ENCODE measurements at places on chromosomes 11 and 22.
A peak's percentile ranks its signal among the peaks of the same experiment; 100 is the strongest.

GRCh38 chr11:92329137-92329536 is 104.5 kb downstream of the FAT3 start:
- no peak for DNase-seq

GRCh38 chr11:87753143-87753542 is 422.1 kb downstream of the RAB38 start:
- no peak for DNase-seq

DNA sequence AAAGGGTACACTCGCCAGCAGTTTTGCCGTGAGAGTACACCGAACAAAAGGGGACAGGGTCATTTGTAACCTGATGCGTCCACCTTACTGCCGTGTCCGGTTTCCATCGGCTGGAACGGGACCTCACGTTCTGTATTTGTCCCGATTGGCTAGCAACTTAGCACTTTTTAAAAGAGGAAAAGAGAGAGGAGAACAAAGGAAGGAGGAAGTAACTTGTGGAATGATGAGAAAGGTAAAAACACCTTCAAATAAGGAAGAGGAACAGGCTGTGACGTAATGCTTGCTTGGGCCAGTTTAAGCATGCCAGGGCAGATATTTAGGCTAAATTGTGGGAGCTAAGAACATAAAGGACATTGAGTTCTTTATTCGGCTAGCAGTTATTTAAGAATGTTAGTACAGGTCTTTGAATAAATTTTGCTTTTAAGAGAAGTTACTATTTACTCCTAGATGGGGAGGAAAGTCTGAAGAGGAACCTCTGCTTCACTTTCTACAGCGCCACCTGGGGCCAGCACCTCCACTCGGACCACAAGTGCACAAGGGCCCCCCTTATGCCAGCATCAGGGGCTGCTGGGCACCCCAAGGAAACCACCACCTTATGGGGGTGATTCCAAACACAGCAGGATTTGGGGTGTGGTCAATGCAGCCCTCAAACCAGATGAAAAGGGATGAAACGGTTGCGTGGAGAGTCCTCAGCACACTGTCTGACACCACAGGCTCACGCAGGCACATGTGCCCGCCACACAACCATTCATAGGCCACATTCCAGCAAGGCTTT is 5.8 kb downstream of the ARSA start:
- peak; percentile 14 for DNase-seq

- DNase-seq = no peak
Measured at GRCh38 chr11:94032066-94032465, 10.9 kb downstream of the HEPHL1 start.

- no peak for DNase-seq
Measured at GRCh38 chr22:44086271-44087088, 62.4 kb downstream of the PARVB start.

DNA sequence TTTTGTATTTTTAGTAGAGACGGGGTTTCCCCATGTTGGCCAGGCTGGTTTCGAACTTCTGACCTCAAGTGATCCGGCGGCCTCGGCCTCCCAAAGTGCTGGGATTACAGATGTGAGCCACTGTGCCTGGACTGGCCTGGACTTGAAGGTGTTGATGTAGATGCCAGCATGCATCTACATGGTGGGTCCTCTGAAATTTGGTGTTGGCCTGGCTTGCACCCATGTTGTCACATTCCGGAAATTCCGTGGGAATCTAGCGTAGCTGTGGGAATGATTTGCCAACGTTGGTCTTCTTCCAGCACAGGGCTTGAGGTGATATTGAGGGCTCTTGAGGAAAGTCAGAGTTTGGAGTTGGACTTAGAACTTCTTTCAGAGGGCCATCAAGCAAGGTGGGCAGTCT is 6.5 kb downstream of the PACS1 start:
- DNase-seq = no peak

- no peak for DNase-seq
Measured at GRCh38 chr11:27701355-27702105, 1.3 kb upstream of the BDNF start.

DNA sequence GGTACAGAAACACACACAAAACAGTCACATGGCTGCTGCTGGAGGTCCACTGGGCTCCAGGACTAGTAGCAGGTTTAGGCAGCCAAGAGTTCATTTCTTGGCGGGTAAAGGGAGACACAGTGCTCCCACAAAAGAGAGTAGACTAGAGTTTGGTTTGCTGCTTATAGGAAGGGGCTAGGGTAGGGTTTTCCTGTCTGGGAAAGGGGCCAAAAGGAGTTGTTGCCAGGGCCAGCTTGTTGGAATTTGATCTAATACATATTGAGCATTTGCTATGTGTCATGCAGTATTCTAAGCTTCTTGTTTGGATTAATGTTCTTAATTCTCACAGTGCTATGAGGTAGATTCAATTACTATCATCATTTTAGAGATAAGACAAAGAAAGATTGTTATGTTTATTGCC is 195.1 kb upstream of the PLET1 start:
- no peak for DNase-seq

DNA sequence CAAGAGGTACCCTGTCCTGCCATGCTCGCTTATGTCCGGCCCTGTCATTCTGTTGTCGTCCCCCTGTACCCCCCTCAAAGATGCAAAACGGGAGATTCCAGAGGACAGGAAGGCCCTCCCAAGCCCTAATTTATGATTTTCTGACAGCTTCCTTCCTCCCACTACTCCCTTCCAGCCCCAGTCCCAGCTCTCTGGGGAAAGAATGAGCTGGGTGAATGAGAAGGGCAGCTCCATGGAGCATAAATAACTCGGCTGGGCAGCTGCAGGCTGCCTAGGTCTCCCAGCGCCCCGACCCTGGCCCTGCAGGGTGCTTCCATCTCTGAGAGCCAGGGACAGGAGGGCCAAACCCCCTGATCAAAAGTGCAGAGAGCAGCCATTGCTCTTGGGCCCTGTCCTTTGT is 3.9 kb upstream of the EMID1 start:
- DNase-seq = no peak

- DNase-seq = peak; percentile 57
Measured at GRCh38 chr11:3920148-3920852, 64.8 kb downstream of the STIM1 start.

- peak; percentile 77 for DNase-seq
Measured at GRCh38 chr11:72752088-72752914, at the start of gene ARAP1. ARAP1 (minus strand) TSS chr11:72752408; CDS start chr11:72727128, 25,280 bp downstream.

DNA sequence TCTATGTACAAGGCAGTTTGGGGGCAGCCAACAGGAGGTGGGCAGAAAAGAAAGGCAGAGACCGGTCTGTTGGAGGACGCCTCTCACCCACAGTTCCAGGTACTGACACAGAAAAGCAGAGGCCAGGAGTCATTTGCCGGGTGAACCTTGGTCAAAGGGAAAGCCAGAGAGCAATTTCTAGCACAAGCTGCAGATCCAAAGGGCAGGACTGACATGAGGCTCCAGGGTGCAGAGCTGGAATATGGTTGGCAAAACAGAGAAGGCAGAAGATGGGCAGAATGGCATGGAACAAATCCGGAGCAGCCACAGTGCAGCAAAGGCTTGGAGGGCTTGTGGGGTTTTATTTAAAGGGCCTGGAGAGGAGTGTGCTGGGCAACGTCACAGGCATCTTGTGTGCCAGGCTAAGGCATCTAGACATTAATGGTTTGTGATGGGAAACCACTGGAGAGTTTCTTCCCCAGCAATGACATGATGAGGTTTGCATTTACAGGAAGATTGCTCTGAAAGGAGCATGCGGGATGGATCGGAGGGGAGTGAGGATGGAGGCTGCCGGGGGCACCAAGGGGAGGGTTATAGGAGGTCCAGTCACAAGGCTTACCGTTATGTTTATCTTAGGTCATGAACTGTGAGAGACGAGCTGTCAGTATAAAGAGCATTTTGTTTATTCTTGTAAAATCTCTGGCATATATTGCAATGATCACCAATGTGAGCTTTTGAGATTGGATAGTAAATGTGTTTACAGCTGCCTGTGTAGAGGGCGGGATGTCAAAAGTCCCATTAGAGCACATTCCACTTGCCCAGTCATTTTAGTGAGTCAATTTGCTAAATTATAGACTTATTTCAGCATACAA is 5.7 kb upstream of the MMP20 start:
- no peak for DNase-seq

- DNase-seq = no peak
Measured at GRCh38 chr11:109405671-109406070, 16.3 kb upstream of the C11orf87 start.

DNA sequence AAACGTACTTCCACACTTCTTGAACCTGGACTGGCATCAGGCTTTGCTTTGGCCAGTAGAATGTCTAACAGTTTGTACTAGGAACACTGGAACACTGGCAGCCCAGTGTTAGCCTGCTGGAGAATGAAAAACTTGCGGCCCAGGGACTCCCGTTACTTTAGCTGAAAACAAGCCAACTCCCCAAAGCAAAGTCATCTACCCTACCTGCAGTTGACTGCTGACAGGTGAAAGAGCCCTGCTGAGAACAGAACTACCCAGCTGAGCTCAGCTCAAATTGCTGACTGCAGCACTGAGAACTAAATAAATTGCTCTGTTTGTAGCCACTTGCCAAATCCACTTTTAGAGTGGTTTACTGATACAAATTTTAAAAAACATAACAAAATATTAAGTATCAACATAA is 342.5 kb downstream of the LRRC4C start:
- no peak for DNase-seq

DNA sequence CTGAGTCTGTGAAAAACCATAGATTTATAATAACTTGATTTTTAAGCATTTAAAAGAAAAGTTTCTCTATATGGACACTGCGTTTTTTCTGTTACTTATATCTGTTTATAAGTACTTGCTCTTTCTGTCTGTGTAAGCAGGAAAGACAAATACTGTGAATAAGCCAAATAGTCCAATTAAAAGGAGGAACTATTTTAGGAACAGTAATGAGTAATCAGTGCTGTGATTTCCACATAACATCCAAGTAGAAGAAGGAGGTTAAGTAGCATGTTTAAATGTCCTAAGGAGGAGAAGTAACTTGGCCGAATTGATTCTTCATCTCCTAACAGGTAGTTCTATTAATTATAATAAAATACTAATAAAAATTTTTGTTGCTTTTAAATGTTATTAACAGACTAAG is 40.8 kb downstream of the ZNF214 start:
- DNase-seq = no peak

DNA sequence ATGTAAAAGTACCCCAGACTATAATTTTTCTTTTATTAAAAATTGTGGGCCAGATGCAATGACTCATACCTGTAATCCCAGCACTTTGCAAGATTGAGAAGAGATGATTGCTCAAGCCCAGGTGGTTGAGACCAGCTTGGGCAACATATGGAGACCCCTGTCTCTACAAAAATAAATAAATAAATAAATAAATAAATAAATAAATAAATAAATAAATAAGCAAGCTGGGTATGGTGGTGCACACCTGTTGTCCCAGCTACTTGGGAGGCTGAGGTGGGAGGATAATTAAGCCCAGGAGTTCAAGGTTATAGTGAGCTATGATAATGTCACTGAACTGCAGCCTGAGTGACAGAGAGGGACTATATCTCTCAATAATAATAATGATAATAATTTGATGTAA is 66.1 kb upstream of the CCDC179 start:
- DNase-seq = no peak

GRCh38 chr11:2214527-2215229 is 43.1 kb upstream of the TH start:
- DNase-seq = no peak

- no peak for DNase-seq
Measured at GRCh38 chr11:118175993-118176777, at the start of gene SCN2B. SCN2B (minus strand) TSS chr11:118176639; CDS start chr11:118176431, 208 bp downstream.

GRCh38 chr11:128574576-128575011 is 12.8 kb downstream of the ETS1 start:
- no peak for DNase-seq

- DNase-seq = no peak
Measured at GRCh38 chr11:103465555-103466140, 356.4 kb downstream of the DYNC2H1 start.

GRCh38 chr11:83241291-83241946 is 44.7 kb downstream of the CCDC90B start:
- DNase-seq = no peak

GRCh38 chr11:8650401-8650990 is 32.0 kb downstream of the TRIM66 start:
- no peak for DNase-seq

- DNase-seq = no peak
Measured at GRCh38 chr22:30733181-30733631, 38.5 kb downstream of the OSBP2 start.

GRCh38 chr11:42407341-42407740 is 904.5 kb upstream of the API5 start:
- no peak for DNase-seq

DNA sequence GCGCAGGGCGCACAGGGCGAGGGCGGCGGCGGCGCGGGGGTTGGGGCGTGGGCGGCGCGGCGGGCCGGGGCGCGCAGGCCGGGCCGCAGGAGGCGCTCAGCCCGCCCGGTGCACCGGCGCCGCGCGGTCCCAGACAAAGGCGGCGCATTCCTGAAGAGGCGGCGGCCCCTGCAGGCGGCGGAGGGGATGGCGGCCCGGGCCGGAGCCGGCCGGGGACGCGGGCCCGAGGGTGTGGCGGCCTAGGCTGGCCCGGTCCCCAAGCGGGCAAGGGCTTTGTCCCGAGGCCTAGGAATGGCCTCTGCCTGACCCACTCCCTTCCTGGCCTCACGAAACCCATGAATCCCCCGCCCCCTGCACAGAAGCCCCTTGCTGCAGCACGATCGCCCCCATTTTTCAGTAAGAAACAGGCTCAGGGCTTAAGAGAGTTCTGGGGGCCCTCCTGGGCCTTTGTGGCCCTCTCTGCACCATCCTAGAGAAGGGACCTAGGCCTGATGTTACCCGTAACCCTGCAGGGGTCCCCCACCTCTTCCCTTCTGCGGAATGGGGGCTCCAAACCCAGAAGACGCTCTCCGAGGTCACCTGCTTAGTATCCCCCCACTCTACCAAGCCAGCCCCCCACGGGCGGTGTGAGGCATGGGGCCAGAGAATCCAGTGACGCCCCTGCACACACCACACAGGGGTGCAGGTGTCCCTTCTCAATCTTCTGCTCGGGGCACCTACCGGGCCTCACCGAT is at the start of gene RTN4R:
RTN4R (minus strand) TSS at position 40 of the 734 bp plus-strand sequence. CDS start 226 bp downstream, outside the sequence.
- peak; percentile 46 for DNase-seq

DNA sequence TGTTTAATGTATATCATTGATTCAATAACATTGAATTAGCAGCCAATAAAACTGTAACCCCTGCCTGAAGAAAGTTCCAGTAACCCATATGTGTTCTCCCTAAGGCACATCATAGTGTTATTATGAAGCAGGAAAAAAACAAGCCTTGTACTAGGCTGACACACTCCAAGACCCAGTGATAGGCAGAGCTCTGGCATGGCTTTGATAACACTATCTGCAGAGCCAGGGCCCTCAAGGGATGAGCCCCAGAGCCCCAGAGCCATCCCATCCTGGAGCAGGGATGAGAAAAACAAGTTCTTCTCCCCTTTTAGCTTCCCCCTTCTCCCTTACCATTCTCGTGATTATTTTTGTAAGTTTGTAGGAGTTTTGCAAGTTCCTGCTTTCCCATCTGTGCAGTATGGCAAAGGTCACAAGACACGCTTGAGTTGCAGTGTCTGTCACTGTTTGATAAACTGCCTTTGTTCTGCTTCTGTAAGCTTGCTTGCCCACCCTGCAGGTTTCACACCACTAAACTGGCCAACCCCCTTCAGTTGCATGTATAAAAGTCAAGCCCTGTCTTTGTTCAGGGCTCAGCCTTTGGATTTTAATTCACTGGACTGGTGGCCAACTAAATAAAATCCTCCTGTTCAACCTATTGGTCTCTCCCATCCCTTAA is 22.3 kb upstream of the GUCY1A2 start:
- DNase-seq = no peak
